Cortex of kidney (tissue), 1 donor: ENCODE measurements at places on chromosomes 13 and 19.

- no peak for DNase-seq
These were observed 3.1 kb downstream of the NCAN start for GRCh38 chr19:19214892-19215291.

- DNase-seq, result no peak
These were observed 414.6 kb downstream of the TDRD3 start for GRCh38 chr13:60811581-60811980.

DNA sequence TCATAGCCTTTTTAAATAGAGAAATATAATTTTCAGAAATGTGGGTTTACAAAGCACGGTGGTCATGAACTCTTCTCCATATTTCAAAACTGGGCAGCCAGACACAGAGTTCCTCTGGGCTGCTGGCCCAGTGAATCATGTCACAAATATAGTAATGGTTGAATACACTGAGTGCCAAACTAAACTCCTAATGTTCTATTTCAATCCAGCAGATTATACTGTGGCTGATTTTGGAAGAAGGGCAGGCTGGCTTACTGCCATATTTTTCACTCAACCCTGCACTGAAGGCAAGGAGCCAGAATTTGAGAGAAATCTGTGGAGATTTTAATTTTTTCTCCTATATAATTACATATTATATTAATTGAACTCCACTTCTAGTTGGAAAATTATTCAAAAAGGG lies 17.0 kb upstream of the PRR20A start:
- DNase-seq, result no peak

- no peak for DNase-seq
These were observed 92.2 kb downstream of the STOML3 start for GRCh38 chr13:38898481-38898880.

DNA sequence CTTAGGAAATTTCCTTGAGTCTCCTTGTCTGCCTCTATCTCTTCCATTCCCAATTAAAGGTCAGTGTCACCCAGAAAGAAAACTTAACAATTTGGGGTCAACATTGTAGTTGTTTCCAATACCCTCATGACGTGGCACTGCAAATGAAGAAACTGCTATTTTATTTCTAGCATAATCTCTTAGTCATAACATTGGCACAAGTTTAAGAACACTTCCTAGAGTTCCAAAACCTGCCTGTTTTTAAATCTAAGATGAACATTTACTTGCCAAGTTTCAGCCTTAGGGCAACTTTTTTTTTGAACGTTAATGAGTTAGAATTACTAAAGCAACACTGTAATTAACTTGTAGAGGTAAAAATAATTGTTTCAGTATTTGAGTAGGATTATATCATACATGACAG lies 108.0 kb downstream of the LMO7 start:
- no peak for DNase-seq

- no peak for DNase-seq
These were observed 422 bp upstream of the ZNF575 start for GRCh38 chr19:43532571-43532961.

DNA sequence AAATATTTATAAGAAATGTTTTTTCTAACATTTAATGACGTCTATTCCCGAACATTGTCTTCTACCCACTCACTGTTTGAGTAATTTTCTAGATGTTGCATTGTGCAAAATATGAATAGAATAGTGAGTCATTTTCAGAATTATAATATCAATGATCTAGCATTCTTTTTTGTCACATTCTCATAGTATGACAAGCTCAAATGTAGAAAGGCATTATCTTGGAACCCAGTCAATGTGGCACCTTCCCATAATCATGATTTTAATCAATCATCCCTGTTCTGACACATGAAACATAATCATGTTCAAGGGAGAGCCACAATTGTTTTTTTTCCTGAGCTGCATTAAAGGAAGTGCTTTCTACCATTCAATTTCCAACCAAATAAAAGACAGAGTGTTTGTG lies 265.8 kb downstream of the OXGR1 start:
- DNase-seq, result no peak

GRCh38 chr13:81563091-81563490 lies 1222.2 kb upstream of the SPRY2 start:
- no peak for DNase-seq

DNA sequence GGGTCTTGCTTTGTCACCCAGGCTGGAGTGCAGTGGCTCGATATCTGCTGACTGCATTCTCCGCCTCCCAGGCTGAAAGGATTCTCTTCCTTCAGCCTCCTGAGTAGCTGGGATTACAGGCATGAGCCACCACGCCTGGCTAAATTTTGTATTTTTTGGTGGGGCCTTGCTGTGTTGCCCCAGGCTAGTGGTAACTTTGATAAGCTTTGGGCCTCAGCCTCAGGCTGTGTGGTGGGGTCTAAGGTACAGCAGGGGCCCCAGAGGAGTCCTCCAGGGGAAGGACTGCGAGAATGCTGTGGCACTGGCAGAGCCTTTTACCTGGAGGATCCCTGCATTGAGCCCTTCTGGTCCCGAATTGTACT lies 7.2 kb downstream of the DOT1L start:
- DNase-seq, result no peak

GRCh38 chr13:51518827-51519226 lies 65.4 kb upstream of the WDFY2 start:
- no peak for DNase-seq

GRCh38 chr19:10044390-10044789 lies 31.1 kb downstream of the RDH8 start:
- no peak for DNase-seq

DNA sequence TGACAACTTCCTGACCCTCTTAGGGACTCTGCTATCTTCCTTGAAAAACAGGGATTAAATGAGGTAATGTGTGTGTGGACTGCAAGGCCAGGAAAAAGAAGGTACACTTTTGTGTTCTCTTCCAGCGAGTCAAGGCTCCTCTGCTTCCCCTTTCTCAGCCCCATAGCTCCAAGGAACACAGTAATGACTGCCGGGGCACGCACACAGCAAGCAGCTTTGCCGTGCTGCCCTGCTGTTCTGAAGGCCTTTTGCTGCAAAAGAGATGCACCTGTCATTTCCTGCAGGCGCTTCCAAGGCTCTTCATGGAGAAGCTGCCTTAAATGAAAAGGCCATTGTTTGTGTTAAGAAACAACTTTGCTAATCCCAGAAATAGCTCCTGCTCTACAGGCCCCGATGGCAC lies 84.6 kb downstream of the CYSLTR2 start:
- DNase-seq, result no peak

GRCh38 chr19:49573009-49573408 lies 7.3 kb downstream of the NOSIP start:
- DNase-seq, result no peak

GRCh38 chr13:111992911-111993310 lies 74.0 kb upstream of the SOX1 start:
- no peak for DNase-seq

DNA sequence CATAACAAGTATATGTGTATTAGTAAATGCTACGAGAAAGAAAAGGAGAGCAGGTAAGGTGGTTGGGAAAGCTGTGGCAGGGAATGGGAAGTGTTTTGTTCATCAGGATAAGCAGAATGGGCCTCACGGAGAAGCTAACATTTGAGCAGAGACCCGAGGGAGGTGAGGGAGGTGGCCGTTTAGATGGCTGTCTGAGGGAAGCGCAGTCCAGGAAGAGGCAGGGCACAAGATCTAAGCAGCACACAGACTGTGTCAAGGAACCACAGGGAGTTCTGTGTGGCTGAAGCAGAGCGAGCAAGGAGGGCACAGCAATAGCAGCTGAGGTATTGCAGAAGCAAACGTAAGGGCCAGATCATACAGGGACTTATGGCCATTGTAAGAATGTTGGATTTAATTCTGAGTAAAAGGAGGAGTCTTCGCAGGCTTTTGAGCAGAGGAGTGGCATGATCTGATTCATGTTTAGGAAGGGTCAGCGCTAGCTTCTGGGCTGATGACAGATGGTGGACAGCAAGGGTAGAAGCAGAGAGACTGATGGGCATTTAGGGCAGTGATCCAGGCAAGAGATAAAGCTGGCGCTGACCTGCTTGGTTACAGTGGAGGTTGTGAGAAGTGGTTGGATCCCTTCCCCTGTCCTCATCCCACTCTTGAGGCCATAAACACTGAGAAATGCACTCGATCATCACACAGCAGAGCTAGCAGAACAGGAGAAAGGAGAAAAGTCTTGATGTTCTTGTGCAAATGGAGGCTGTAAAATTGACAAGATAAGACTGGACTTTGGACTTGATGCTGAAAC lies 199.9 kb downstream of the LACC1 start:
- DNase-seq, result no peak

GRCh38 chr19:31595521-31595920 lies 246.3 kb upstream of the TSHZ3 start:
- DNase-seq, result no peak

GRCh38 chr19:45405435-45406225 lies 761 bp upstream of the PPP1R13L start:
- no peak for DNase-seq

GRCh38 chr13:114108141-114108761 lies 24.2 kb downstream of the RASA3 start:
- no peak for DNase-seq

- no peak for DNase-seq
These were observed 93.4 kb downstream of the KCTD12 start for GRCh38 chr13:76792731-76793347.

DNA sequence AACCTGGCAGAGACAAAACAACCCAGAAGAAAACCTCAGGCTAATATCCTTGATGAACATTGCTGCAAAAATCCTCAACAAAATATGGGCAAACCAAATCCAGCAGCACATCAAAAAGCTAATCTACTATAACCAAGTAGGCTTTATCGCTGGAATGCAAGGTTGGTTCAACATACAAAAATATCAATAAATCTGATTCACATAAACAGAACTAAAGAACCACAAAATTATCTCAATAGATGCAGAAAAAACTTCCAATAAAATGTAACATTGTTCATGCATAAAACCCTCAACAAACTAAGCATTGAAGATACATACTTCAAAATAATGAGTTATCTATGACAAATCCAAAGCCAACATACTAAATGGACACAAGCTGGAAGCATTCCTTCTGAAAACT lies 8.8 kb downstream of the ZNF724 start:
- DNase-seq, result no peak

- no peak for DNase-seq
These were observed 175.4 kb upstream of the RFC3 start for GRCh38 chr13:33642374-33643065.
